ENCODE measurements at places on chromosomes 1 and 21.

- DNase-seq, result no peak
These were observed 256.8 kb downstream of the TOMM20 start for GRCh38 chr1:234871710-234872271.

- DNase-seq, result no peak
These were observed 12.6 kb downstream of the B3GALNT2 start for GRCh38 chr1:235491644-235492043.

- no peak for DNase-seq
These were observed 12.1 kb downstream of the ICMT start for GRCh38 chr1:6223617-6224016.

DNA sequence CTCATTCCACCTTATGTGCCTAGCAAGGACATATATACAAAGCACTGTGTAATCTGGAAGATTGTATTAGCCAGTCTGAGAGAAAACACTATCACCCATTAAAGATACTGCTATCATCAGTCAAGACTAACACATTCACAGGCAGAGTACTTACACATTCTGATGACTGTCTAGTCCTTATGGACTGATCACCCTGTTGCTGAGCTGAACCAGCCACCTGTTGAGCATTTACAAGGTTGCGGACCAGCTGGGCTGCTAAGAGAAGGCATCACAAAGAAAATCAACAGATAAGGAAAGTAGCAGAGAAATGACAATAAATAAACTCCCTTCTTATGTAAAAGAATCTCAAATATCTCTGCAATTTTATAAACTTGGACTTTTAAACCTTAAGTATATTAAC lies 30.8 kb downstream of the PRPF38A start:
- no peak for DNase-seq

DNA sequence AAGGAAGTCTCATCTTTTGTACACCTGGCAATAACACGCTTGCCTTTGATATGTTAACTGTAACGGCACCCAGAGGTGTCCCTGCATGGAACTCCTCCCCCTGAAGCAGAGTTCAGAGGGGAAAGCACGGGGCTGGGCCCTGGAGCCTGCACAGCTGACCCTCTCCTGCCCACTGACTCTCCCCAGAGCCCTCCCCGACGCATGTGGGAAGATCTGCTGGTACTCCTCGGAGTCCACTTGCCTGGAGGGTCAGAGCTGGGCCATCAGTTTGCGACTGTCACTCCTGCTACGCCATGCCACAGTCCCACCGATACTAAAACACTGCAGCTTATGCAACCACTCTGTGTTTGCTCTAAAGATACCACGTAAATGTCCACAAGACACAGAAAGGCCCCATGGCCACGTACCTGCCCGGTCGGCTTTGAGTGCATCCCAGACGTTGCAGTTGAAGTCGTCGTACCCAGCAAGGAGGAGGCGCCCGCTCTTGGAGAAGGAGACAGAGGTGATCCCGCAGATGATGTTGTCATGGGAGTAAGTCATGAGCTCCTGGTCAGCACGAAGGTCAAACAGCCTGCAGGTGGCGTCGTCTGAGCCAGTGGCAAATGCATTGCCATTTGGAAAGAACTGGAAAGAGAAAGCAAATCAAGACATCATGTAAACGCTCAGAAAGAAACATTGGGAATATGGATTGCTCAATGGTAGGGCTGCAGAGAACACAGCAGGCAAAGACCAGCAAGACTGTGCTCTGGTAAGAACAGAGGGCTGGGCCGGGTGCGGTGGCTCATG lies 10.6 kb upstream of the NADK start:
- no peak for DNase-seq

- DNase-seq, result no peak
These were observed 103.8 kb downstream of the TOMM20 start for GRCh38 chr1:235024711-235025421.

DNA sequence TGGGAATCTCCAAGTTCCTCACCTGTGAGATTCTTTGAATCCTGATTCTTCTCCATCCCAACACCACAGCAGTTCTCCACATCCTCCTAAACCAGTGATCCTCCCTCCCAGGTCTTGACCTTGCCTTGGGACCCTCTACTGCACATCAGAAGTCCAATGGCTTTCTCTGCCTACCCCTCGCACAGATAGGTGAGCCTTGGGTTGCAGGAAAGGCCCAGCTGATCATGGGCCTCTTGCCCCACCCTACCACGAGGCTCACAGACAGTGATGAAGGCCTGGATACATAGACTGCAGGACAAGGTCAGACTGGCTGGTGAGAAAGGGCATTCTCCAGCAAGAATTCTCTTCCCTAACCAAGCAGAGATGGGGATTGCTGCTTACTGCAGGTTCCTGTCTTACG lies 825 bp downstream of the FABP3 start:
- DNase-seq, result no peak

GRCh38 chr1:40636777-40637176 lies 28.7 kb downstream of the RIMS3 start:
- no peak for DNase-seq

DNA sequence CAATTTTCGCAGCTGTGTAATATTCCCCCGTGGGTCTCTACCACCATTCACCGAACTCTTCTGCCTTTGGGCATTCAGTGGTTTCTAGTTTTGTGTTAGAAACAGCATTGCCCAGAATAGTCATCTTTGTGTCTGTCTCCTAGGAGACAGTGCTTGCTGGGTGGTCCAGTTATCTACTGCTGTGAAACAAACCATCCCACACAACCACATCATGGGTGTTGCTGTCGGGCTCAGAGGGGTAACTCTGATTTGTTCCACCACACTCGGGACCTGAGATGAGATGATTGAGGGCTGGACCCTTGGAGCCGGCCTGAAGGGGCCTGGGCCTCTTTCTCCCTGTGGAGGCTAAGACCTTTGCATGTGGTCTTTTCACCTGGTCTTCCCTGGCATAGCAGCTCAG lies 427.2 kb upstream of the VAMP3 start:
- no peak for DNase-seq

- DNase-seq, result no peak
These were observed 46.6 kb downstream of the LPAR3 start for GRCh38 chr1:84846387-84846786.

- no peak for DNase-seq
These were observed 9.4 kb upstream of the BARHL2 start for GRCh38 chr1:90726425-90726985.

DNA sequence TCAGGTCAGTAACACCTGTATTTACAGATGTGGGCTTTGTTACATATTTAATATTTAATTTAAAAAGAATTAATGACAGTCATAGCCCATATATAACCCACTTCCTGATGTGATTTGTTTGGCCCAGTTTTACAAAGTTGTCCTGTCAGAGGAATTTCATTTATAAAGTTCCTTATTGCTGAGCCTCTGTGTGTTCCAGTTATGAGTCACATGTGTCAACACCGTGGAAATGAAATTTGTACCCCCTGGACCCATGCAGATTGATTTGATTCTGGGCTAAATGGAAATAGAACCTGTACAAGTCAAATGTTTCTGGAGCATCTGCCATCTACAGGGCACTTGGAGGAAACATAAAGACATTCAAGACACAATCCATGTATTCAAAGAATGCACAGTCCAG lies 149.2 kb downstream of the CACNA1E start:
- DNase-seq, result no peak

Measured in stimulated activated CD4-positive, alpha-beta T cell treated with anti-CD3 and anti-CD28 coated beads, Interleukin-4, amount 100 ng/mL, for 4 hours (primary cell).